ENCODE measurements at places on chromosomes 4 and X.

- no peak for DNase-seq
Measured at GRCh38 chrX:34612036-34612435, 45.0 kb downstream of the TMEM47 start.

GRCh38 chr4:127783955-127784770 is 2.0 kb downstream of the HSPA4L start:
- DNase-seq = no peak

DNA sequence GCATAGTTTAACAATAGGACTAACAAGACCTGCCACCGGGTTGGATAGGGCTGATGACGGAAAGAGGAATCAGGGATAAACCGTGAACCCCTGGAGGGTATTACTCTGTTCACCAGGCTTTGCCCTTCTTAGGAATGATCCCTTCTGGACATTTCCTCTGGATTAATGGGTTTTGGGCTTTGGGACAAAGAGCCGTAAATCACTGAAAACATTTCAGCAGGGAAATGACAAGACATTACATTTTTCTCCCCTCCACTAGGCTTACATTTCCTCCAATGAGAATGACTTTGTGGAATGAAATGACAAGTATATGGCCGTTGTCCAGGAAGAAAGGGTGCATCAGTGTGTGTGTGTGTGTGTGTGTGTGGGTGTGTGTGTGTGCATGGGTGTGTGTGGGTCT is 25.9 kb upstream of the RBPJ start:
- no peak for DNase-seq

GRCh38 chr4:184281231-184282139 is 63.8 kb upstream of the ENPP6 start:
- no peak for DNase-seq

GRCh38 chrX:72040506-72040905 is 91.2 kb downstream of the RTL5 start:
- DNase-seq = no peak

DNA sequence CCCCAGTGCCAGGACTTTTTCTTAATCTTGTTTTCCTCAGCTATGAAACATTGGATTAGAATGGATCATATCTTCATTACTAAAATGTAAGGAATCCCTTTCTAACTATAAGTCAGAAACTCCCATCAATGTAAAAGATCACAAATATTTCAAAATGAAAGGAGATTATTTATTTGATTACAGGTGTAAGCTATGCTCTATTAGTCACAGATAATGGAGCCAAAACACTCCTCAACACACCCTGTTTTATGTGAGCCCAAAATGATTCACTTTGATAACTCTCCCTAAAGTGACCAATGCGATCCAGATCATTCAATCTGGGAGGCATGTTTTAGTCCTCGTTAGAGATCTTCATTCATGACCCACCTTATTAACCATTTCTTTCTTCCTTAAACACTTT is 566.7 kb upstream of the TENM3 start:
- no peak for DNase-seq

- no peak for DNase-seq
Measured at GRCh38 chr4:107619731-107620130, 100.3 kb downstream of the PAPSS1 start.

- no peak for DNase-seq
Measured at GRCh38 chr4:18524667-18525066, 503.1 kb upstream of the LCORL start.

DNA sequence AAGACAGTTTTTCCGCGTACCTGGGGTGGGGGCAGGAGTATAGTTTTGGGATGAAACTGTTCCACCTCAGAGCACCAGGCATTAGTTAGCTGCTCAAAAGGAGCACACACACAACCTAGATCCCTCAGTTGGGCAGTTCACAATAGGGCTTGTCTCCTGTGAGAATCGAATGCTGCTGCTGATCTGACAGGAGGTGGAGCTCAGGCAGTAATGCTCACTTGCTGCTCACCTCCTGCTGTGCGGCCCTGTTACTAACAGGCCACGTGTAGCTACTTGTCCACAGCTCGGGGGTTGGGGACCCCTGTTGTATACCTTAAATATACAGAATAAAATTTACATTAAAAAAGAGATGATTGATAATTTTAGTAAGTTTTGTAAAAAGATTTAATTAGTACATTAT is 191.5 kb downstream of the SLC7A11 start:
- DNase-seq = no peak

GRCh38 chr4:186761393-186761792 is 37.7 kb upstream of the FAT1 start:
- no peak for DNase-seq

DNA sequence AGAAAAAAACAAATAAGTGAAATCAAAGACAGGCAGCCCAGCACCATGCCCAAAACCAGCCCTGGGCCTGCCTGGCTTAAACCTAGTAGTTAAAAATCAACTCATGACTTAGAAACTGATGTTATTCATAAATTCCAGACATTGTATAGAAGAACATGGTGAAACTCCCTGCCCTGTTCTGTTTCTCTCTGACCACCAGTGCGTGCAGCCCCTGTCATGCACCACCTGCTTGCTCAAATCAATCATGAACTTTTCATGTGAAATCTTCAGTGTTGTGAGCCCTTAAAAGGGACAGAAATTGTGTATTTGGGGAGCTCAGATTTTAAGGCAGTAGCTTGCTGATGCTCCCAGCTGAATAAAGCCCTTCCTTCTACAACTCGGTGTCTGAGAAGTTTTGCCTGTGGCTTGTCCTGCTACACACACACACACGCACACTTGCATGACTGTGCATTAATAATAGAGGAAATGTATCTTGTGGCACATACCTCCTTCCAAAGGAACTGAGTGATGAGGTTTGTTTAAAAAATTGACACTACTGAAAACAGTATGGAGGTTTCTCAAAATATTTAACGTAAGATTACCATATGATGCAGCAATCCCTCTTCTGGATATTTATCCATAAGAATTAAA is 39.2 kb upstream of the UGT2B7 start:
- no peak for DNase-seq

DNA sequence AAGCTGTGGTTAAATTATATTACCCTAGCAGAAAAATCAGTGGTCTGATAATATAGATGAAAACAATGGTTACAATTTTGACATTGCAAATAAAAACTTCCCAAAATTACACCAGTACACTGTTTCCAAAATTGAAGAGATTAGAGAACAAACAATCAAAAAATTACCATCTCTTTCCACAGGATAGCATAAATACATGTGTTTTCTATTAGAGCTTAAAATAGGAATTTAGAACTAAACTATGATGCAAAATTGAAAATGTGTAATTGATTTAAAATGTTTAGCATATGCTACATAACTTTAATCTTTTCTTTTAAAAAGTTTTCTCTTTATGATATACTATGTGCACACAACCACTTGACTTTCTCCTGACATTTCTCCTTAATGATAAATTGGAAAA is 6.7 kb downstream of the EDNRA start:
- DNase-seq = no peak

DNA sequence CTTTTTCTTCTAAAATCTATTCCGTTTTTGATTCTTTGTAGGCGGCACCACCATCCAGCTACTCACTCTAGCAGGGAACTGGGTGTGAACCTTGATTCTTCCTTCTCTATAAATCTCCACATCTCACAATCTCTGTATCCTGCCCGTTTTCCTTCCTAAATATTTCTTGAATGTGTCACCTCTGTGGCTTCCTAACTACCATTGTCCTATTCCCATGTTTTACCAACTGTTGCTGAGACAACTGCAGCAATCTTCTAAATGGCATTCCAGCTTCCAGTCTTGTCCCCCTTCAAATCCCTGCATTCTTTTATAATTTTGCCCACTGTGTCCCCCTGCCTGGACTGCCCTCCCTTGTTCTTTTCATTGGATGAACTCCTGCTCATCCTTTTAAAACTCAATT is 641.3 kb downstream of the RPA4 start:
- no peak for DNase-seq

- DNase-seq = no peak
Measured at GRCh38 chrX:40150503-40150902, 52.7 kb upstream of the BCOR start.

GRCh38 chrX:47556045-47556623 is 4.9 kb upstream of the ARAF start:
- peak; percentile 69 for DNase-seq

- DNase-seq = no peak
Measured at GRCh38 chrX:119488749-119489148, 20.5 kb downstream of the SLC25A5 start.

GRCh38 chr4:4884611-4885010 is 25.1 kb downstream of the MSX1 start:
- no peak for DNase-seq

DNA sequence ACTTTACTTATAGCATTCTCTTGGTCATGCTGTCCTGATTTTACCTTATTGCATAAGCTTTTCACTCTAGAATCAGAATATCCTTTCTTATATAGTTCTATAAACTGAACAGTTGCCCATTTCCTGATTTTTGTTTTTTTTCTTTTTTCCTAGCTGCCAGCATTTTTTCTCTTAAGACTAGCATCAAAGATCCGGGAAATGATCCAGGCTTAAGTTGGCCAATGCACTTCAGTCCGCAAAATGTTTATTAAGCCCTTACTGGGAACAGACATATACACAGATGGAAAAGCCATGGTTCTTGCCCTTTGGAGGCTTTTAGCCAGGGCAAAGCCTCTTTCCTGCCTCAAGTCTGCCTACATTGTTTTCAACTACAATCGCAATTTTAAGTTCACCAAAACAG is 10.1 kb upstream of the BMP2K start:
- DNase-seq = no peak

DNA sequence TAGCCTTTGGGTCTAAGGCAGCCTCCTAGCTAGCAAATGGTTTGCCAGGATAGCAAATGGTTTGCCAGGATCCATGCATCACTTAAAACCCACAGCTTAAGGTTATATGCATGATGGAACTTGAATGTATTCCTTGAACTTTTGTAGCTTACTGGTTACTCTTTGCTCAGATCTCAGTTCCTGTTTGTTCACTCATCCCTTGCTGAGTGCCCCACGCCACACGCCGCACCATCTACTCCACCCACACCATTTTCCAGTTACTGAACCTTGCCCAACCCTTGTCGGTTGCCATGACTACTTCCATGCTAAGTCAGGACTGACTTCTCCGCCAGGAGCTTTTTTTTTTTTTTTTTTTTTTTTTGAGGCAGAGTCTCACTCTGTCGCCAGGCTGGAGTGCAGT is 29.5 kb upstream of the XIAP start:
- DNase-seq = no peak

- DNase-seq = no peak
Measured at GRCh38 chr4:5054532-5054931, 3.3 kb downstream of the STK32B start.

DNA sequence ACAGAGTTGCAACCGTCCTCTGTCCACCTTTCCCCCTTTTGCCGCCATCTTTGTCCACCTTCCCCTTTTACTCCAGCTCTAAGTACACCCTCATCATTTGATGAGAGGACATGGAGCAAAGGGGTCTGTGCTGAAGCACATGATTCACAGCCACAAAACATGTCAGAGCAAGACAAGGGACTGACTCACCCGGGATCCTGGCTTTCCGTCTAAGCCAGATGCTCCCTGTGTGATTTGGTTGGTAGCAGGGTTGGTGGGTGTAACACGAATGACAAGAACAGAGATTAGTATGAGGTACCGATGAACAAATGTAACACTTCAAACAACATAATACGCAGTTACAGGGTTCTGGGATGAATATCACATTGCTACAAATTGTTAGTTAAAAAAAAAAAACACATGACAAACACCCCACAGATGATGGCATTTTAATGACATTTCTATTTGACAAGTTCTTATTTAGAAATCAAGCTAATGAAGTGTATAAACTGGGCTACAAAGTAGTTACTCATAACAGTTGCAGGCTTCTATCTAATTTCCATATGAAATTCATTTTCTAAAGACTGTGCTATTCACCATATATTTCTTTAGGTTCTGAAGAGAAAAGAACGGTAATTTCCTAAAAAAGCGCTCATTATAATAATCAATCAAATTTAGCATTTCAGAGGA is 71.4 kb upstream of the ETNPPL start:
- no peak for DNase-seq

- DNase-seq = no peak
Measured at GRCh38 chr4:74166135-74166534, 8.2 kb downstream of the MTHFD2L start.

DNA sequence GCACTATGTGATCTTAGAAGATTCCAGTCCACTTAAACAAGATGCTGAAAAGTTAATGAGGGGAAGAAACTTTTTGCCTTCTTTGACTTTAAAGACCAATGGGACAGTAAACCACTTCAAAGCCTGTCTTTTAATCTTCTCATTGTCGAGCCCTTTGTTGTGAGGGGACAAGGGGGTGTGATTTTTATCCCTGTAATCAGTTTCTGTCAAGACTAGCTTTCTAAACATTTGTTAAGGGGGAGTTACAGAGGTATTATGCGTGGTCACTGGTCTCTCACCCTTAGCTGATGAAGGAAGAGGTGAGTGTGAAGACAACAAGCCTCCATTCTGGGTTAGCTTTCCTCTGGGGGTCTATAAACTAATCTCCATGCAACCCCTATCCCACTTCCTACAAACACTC is 409.3 kb downstream of the ARHGAP24 start:
- DNase-seq = no peak

GRCh38 chrX:54029529-54030143 is 14.6 kb downstream of the PHF8 start:
- no peak for DNase-seq

GRCh38 chr4:41661442-41662076 is 87.0 kb downstream of the PHOX2B start:
- DNase-seq = no peak

Measured in activated CD4-positive, alpha-beta T cell treated with anti-CD3 and anti-CD28 coated beads for 1 hour (primary cell).